Ascending aorta (tissue), 2 donors: ENCODE measurements at places on chromosomes 7 and 10. TPM values are rescaled to one million over a fixed set of nuclear protein-coding genes. Genes with fewer than 3 reads are reported as not detected.
A peak's percentile ranks its signal among the peaks of the same experiment; 100 is the strongest.

- peak; percentile 83 for DNase-seq
- no peak overlapping the region for H3K27ac ChIP-seq
- no peak overlapping the region for H3K4me3 ChIP-seq
- peaks cover 3% of the 10 kb centered on the region for H3K4me1 ChIP-seq
Measured at GRCh38 chr10:61779950-61780659, 117.4 kb downstream of the CABCOCO1 start.

GRCh38 chr7:29442146-29442545 is 121.5 kb upstream of the PRR15 start:
- H3K4me3 ChIP-seq: no peak overlapping the region
- H3K27me3 ChIP-seq: no peaks in the 10 kb centered on the region
- no peak overlapping the region for H3K27ac ChIP-seq
- H3K36me3 ChIP-seq: no peaks in the 10 kb centered on the region

GRCh38 chr7:101362334-101363195 is at the start of gene COL26A1:
TSS of gene COL26A1 (plus strand) at chr7:101362875. CDS start at chr7:101363033, 158 bp downstream.
- no peak for DNase-seq
- no peaks in the 10 kb centered on the region for H3K27me3 ChIP-seq
- peak within 1 kb of the TSS; percentile 61 for H3K4me3 ChIP-seq
- peaks cover 17% of the 10 kb centered on the region for H3K4me1 ChIP-seq
- H3K27ac ChIP-seq: no peak within 1 kb of the TSS

DNA sequence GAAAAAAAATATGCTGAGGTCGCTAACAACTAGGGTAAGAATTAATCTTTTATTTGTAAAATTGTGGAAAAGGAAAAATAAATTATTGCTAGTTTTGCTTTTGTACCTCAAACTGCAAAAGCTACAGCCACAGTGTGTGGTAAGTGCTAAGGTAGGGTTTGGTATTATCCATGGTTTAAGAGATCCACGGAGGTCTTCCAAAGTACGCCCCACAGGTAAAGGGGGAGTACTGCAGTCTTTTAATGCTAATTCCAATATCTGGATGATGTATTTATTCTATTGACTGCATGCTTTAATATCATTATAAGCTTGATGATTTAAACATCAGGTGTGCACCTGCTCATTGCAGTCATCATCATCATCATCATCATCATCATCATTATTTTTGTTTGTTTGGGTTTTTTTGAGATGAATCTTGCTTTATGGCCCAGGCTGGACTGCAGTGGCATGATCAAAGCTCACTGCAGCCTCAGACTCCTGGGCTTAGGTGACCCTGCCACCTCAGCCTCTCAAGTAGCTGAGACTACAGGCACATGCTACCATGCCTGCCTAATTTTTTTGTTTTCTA is 38.4 kb upstream of the BMS1 start:
- no peaks in the 10 kb centered on the region for H3K36me3 ChIP-seq
- H3K4me3 ChIP-seq: no peak overlapping the region
- no peak for DNase-seq
- H3K27me3 ChIP-seq: no peaks in the 10 kb centered on the region

- no peaks in the 10 kb centered on the region for H3K27me3 ChIP-seq
- H3K4me3 ChIP-seq: no peak overlapping the region
Measured at GRCh38 chr7:100063376-100063775, 13.8 kb downstream of the ZSCAN21 start.

GRCh38 chr7:28088032-28088431 is 92.6 kb downstream of the JAZF1 start:
- H3K4me1 ChIP-seq: no peaks in the 10 kb centered on the region
- H3K36me3 ChIP-seq: no peaks in the 10 kb centered on the region

GRCh38 chr7:152624228-152624627 is 51.7 kb downstream of the XRCC2 start:
- no peak overlapping the region for H3K4me3 ChIP-seq
- H3K27me3 ChIP-seq: no peaks in the 10 kb centered on the region
- H3K27ac ChIP-seq: no peak overlapping the region
- H3K4me1 ChIP-seq: no peaks in the 10 kb centered on the region
- no peak for DNase-seq

DNA sequence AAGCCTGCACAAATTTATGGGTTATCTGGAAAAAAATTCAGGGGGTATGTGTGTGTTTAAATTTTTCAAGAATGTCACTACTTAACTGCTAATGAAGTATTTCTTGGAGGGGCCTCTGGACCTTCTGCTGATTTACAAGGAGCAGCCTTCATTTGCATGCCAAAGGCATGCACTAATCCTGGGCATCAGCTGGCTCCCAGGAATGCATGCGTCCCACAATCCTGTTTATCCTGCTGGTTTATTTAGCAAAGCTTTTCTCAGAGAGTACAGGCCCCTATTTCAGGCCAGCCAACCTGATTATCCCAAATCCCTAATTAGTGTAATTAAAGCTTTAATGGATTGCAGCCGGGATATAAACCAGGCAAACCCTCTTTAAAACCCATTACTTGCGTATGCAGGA is 170.4 kb downstream of the TAX1BP1 start:
- H3K4me1 ChIP-seq: no peaks in the 10 kb centered on the region
- no peak overlapping the region for H3K4me3 ChIP-seq
- no peak overlapping the region for H3K27ac ChIP-seq
- no peaks in the 10 kb centered on the region for H3K36me3 ChIP-seq
- no peak for DNase-seq

- H3K4me1 ChIP-seq: no peaks in the 10 kb centered on the region
- no peak overlapping the region for H3K4me3 ChIP-seq
- no peaks in the 10 kb centered on the region for H3K27me3 ChIP-seq
- no peaks in the 10 kb centered on the region for H3K36me3 ChIP-seq
Measured at GRCh38 chr7:41503438-41503837, 199.5 kb downstream of the INHBA start.

DNA sequence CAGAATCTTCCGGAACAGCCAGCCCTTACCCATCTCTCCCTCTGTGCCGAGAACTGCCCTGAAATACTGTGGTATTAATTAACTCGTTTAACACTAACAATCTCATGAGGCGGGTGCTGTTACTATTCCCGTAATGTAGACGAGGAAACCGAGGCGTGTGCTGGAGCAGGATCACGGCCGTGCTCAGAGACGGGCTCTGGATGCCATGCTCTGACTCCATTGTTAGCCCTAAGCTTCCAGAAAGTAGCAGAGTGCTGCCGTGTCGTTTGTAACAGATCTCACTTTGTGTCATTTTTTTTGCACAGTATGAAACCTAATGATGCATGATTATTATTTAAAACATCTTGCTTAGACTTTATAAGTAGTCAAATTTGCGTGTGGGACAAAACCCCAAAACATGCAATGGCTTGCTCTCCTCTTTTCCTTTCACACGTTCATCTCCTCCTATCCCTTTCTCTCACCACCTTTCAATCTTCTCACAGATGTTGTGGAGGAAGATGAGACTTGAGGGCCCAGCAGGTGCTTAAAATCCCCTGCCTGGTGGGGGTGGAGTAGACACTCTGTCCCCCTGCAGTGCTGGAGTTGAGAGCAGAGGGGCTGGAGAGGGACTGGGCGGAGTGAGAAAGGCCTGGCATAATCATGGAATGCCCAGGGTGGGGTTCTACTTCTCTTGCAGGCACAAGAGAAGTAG is 482 bp upstream of the ACTR3C start:
- H3K4me3 ChIP-seq: peak overlapping the region; percentile 77
- no peaks in the 10 kb centered on the region for H3K36me3 ChIP-seq
- peak overlapping the region; percentile 22 for H3K27ac ChIP-seq
- H3K4me1 ChIP-seq: peaks cover 9% of the 10 kb centered on the region
- H3K27me3 ChIP-seq: no peaks in the 10 kb centered on the region
- DNase-seq: no peak

GRCh38 chr7:42289473-42289872 is 52.5 kb upstream of the GLI3 start:
- H3K4me1 ChIP-seq: no peaks in the 10 kb centered on the region
- H3K27me3 ChIP-seq: no peaks in the 10 kb centered on the region
- no peak overlapping the region for H3K4me3 ChIP-seq
- H3K36me3 ChIP-seq: no peaks in the 10 kb centered on the region
- DNase-seq: no peak

GRCh38 chr10:74381291-74381853 is 230.4 kb downstream of the ADK start:
- H3K4me3 ChIP-seq: no peak overlapping the region
- no peaks in the 10 kb centered on the region for H3K27me3 ChIP-seq
- H3K27ac ChIP-seq: no peak overlapping the region
- H3K4me1 ChIP-seq: no peaks in the 10 kb centered on the region
- DNase-seq: no peak

- no peaks in the 10 kb centered on the region for H3K36me3 ChIP-seq
- H3K27ac ChIP-seq: no peak overlapping the region
- no peaks in the 10 kb centered on the region for H3K27me3 ChIP-seq
- peaks cover 35% of the 10 kb centered on the region for H3K4me1 ChIP-seq
Measured at GRCh38 chr7:35691827-35692307, 3.1 kb downstream of the HERPUD2 start.

DNA sequence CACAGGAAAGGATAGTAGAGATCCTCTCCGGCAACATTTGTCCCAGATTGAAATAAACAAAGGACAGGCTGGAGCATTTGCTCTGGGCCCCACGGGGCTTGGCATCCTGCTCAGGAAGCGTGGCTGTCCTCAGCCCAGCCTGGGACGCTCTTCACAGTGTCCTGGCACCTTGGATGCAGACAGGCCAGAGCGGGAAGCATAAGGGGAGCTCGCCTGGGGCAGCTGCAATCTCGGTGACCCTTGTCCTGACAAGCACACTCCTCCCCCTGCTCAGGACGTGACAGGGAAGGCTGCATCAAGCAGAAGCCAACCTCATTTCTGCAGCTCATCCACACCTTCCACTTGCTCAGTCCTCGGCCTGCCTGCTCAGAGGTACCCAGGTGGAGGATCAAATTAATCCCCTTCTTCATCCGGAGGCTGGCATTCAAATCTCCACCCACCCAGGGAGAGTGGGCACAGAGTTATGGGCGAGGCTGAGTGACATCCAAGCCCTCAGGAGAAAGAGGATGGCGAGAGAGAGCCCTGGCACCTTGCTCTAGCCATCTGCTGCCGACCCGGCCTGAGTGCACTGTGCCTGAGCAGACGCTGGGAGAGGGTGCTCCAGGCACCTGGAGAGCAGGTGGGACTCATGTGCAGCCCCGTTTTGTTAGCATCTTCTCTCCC is 47.6 kb downstream of the ABRAXAS2 start:
- H3K27me3 ChIP-seq: no peaks in the 10 kb centered on the region
- no peak overlapping the region for H3K4me3 ChIP-seq
- no peak for DNase-seq
- H3K4me1 ChIP-seq: no peaks in the 10 kb centered on the region

Gene ARHGAP22
- total RNA-seq: 2.0 TPM

Gene ING3
- 6.8 TPM for total RNA-seq

Gene DMBT1
- total RNA-seq: not detected

Gene NKX2-3
- total RNA-seq: not detected

Gene RGR
- not detected for total RNA-seq

Gene ADAMTS14
- total RNA-seq: 0.32 TPM

Gene CRYGN
- not detected for total RNA-seq

Gene IL2RA
- total RNA-seq: not detected
